ENCODE measurements at places on chromosomes 12 and 14.

GRCh38 chr12:11849757-11850504, 200.5 kb downstream of the ETV6 start:
- no peak for DNase-seq

DNA sequence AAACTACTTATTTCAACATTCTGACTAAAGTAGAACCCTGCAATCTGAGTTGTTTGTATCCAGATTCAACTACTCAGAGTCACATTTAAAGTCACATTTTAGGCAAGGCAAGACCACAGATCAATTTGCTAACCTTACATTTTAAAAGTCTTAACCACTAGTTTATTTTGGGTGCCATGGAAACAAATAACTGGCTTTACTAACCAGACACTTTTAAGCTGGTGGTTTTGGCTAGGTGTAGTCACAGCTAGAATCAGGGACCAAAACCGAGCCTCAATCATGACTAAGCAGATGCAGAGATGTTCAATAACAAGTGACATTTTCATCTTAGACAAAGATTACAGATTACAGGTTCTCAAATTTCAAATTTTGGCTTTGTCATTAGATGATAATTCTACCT, 115.3 kb downstream of the PDE6H start:
- DNase-seq: no peak

- no peak for DNase-seq
Measured at GRCh38 chr14:60632257-60632656, 17.0 kb downstream of the SIX1 start.

GRCh38 chr12:118060301-118061010, 523 bp downstream of the WSB2 start:
- no peak for DNase-seq

- DNase-seq: no peak
Measured at GRCh38 chr12:97452839-97453238, 9.8 kb upstream of the RMST start.

DNA sequence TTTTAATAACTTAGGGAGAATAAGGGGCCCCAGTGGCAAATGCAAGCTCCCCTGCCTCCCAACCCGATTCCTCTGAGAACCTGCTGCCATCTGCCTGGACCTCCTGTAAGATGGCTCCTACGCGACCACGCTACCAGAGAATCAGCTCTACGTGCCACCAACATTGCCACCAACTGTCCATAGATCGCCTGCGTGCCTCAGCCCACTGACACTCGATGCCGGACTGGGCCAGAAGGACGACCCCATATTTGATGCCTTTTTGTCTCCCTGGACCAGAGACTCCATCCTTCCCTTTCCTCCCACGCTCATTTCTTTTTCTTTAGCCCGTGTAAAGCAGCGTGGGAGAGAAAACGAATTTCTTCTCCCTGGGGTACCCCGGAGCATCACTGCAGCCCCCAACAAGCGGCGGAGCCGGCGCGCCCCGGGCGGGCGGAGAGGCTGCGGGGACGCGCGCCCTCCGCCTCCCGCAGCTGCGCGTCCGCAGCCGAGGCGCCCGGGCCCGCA, 565 bp upstream of the KLHL42 start:
- DNase-seq: no peak

- DNase-seq: no peak
Measured at GRCh38 chr12:89476232-89476631, 48.4 kb downstream of the GALNT4 start.

- DNase-seq: no peak
Measured at GRCh38 chr12:131928080-131928710, 881 bp upstream of the PUS1 start.

GRCh38 chr12:25436206-25437030, 116.7 kb downstream of the LMNTD1 start:
- peak; percentile 62 for DNase-seq
